GM23248 (cell line): ENCODE measurements at places on chromosomes 4 and X. TPM values are rescaled to one million over a fixed set of nuclear protein-coding genes. Genes with fewer than 3 reads are reported as not detected.

The MAP7D3 gene
- 11.4 and 14.4 TPM in 2 replicates for total RNA-seq

The HMGN5 gene
- total RNA-seq: 1.3 TPM in 1 of 2 replicates, not detected in the other

- H3K4me3 ChIP-seq: no peak overlapping the region
- H3K36me3 ChIP-seq: no peaks in the 10 kb centered on the region
- no peaks in the 10 kb centered on the region for H3K4me1 ChIP-seq
- no peaks in the 10 kb centered on the region for H3K27me3 ChIP-seq
Observed at GRCh38 chrX:21802054-21802670, 37.3 kb upstream of the MBTPS2 start.

DNA sequence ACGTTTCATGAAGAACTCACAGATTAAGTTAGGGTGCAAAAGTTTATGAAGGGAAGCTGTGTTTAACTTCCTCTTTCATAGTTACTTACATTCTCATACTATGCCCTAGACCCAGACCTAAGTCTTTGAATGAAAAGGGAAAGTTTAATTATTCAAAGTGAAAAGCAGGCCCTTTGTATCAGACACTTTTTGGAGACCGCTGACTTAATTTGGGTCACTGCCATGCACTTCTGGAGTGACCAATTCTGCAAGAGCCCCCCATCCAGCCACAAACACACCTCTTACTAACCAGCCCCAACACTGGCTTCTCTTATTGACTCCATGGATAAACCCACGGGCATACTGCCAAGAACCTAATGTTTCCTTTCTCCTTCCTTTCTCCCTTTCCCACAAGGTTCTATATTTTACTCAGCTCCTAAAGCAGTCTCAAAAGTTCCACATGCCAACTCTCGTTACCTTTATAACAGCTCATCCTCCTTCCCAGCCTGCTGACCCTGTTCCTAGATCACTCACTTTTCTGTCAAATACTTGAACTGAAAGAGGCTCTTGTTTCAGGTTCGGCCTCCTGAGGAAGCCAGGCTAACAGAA is 34.5 kb downstream of the ABCE1 start:
- no peak overlapping the region for H3K27ac ChIP-seq
- DNase-seq: peak; percentile 12
- peaks cover 12% of the 10 kb centered on the region for H3K36me3 ChIP-seq
- no peak overlapping the region for H3K4me3 ChIP-seq
- no peaks in the 10 kb centered on the region for H3K27me3 ChIP-seq
- peaks cover 30% of the 10 kb centered on the region for H3K4me1 ChIP-seq

DNA sequence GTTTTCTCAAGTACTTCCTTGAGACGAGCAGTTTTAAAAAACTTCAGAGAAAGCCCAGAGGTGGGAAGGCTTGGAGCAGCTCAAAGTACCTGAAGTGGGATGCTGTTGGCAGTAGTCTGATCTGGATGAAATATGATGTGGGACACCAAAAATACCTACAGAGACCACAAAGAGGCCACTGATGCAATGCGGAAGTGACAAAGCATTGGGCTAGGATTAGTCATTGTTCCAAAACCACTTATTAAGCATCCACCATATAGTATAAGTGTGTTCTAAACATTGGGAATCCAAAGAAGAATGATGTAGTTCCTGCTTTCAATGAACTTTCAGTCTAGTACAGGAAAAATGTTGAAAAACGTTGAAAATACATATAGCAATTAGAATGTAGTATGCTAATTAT is 386.1 kb upstream of the CNKSR2 start:
- peak; percentile 40 for DNase-seq
- no peaks in the 10 kb centered on the region for H3K27me3 ChIP-seq
- no peak overlapping the region for H3K4me3 ChIP-seq

DNA sequence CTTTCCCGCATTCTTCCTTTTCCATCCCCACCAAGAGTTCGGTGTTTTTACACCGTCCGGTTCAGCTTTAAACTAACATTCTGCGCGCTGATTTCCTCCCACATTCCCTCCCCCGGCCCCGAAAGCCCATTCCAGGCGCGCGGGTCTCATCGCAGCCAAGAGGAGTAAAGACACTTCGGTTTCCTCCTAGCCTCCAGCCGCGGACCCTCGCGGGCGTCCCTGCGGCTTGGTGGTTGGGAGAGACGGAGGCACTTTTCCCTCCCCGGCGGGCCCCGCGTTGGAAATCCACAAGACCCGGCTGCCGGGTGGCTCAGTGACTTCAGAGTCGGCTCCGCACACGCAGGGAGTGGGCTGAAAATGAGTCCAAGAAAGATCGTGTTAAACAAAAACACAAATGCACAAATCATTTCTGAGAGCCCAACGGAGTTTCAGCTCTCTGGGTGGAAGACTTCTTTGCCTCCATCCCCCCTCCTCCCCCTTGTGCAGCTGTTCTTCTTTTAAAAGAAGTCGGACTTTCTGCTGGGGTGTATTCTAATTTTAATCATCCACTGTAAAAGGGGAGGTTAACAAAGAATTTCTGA is 2.0 kb upstream of the ARX start:
- no peak overlapping the region for H3K27ac ChIP-seq
- H3K27me3 ChIP-seq: peaks cover 50% of the 10 kb centered on the region
- H3K4me3 ChIP-seq: no peak overlapping the region
- no peaks in the 10 kb centered on the region for H3K36me3 ChIP-seq
- DNase-seq: no peak
- no peaks in the 10 kb centered on the region for H3K4me1 ChIP-seq

DNA sequence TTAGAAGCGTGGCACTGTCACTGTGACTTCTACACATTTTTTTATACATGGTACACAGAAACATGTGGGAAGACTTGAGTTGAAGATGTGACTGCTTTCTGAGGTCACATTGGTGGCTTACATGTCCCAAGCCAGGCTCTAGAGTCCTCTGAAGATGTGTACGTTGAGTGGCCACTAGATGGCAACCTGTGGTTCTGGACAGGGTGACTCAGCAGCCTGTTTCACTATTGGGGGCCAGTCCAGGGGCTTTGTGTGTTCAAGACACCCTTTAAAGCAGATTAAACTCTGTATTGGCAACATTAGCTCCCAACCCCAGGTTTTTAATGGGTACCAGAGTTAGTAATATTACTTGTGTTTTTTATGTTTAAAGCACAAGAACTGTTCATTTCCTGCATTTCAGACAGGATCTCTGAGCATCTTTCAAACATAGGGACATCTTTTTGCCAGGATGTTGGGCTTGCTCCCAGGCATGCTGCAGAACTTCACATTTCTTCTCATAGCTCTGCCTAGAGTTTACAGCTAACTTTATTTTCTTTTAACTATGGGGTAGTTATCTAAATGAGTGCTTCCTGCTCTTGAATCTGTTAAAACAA is 53.0 kb downstream of the DCUN1D4 start:
- peaks cover 41% of the 10 kb centered on the region for H3K36me3 ChIP-seq
- H3K4me3 ChIP-seq: no peak overlapping the region
- H3K27me3 ChIP-seq: no peaks in the 10 kb centered on the region
- H3K27ac ChIP-seq: no peak overlapping the region
- H3K4me1 ChIP-seq: peaks cover 12% of the 10 kb centered on the region

GRCh38 chrX:64151911-64152310 is 53.6 kb downstream of the AMER1 start:
- DNase-seq: no peak
- H3K36me3 ChIP-seq: no peaks in the 10 kb centered on the region
- no peaks in the 10 kb centered on the region for H3K4me1 ChIP-seq
- no peaks in the 10 kb centered on the region for H3K27me3 ChIP-seq

GRCh38 chr4:73103799-73104503 is 34.4 kb upstream of the COX18 start:
- H3K4me3 ChIP-seq: no peak overlapping the region
- no peak for DNase-seq
- H3K27ac ChIP-seq: no peak overlapping the region
- H3K4me1 ChIP-seq: no peaks in the 10 kb centered on the region
- H3K27me3 ChIP-seq: no peaks in the 10 kb centered on the region

DNA sequence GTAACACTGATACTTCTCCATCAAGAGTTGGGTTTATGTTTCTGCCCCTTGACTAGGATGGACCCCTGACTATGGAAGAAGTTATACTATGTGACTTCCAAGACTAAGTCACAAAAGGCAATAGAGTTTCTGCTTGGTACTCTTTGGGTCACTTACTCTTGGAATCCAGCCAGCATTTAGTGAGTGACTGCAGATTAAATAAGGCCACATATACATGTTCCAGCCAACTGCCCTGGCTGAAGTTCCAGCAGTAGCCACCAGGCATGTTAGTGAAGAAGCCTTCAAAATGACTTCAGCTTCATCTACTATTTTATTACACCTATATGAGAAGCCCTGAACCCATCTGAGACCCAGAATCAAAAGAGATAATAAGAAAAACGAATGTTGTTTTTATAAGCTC is 524.0 kb downstream of the DMD start:
- no peaks in the 10 kb centered on the region for H3K4me1 ChIP-seq
- DNase-seq: no peak
- no peak overlapping the region for H3K27ac ChIP-seq
- no peaks in the 10 kb centered on the region for H3K27me3 ChIP-seq
- H3K36me3 ChIP-seq: no peaks in the 10 kb centered on the region
- no peak overlapping the region for H3K4me3 ChIP-seq

DNA sequence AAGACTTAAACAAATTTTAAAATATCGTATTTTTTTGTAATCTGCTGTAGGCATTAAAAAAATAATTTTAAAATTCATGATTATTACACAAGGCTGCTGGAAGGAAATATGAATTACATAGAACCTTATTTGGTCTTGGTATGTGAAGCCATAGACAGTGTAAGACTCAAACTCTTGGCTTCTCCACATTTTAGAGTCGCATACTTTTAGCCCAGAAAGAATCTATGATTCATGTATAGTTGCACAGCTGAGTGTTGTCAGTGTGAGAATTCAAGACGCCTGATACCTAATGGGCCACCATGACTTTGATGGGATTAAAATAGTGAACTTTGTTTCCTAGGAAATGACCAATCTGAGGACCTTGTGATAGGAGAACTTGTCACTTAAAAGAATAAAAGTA is 1.4 kb downstream of the INTU start:
- peak overlapping the region; percentile 78; the same call in 1 of the 2 replicates for H3K27ac ChIP-seq
- no peaks in the 10 kb centered on the region for H3K36me3 ChIP-seq
- DNase-seq: peak; percentile 79
- H3K4me3 ChIP-seq: peak overlapping the region; percentile 96
- no peaks in the 10 kb centered on the region for H3K27me3 ChIP-seq

- DNase-seq: no peak
- H3K36me3 ChIP-seq: no peaks in the 10 kb centered on the region
- H3K27ac ChIP-seq: no peak overlapping the region
- no peaks in the 10 kb centered on the region for H3K4me1 ChIP-seq
- H3K27me3 ChIP-seq: peaks cover 9% of the 10 kb centered on the region
Observed at GRCh38 chr4:69828828-69829227, 31.1 kb downstream of the SULT1E1 start.

The MBNL3 gene
- total RNA-seq: 2.4 and 8.7 TPM in 2 replicates

The DRP2 gene
- total RNA-seq: 0.22 TPM in 1 of 2 replicates, not detected in the other

DNA sequence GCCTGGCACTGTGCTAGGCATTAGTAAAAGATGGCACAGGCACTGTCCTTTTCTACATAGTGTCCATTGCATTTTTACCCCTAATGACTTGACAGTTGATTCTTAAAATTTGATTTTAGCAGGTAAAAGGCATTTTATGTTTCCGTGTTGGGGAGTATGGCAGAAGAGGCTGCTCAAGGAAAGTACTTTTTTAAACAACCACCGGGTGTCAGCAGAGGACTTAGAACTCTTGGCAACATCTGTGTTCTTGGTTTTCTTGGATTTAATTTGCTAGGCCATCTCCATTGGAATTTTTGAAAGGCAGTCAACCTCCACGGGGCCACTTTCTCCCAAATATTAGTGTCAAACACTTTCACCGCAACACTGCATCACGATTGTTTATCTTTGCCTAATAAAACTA is 102.9 kb downstream of the TSPAN7 start:
- no peak overlapping the region for H3K4me3 ChIP-seq
- no peak overlapping the region for H3K27ac ChIP-seq
- DNase-seq: peak; percentile 55
- H3K4me1 ChIP-seq: no peaks in the 10 kb centered on the region
- H3K27me3 ChIP-seq: no peaks in the 10 kb centered on the region
- no peaks in the 10 kb centered on the region for H3K36me3 ChIP-seq

DNA sequence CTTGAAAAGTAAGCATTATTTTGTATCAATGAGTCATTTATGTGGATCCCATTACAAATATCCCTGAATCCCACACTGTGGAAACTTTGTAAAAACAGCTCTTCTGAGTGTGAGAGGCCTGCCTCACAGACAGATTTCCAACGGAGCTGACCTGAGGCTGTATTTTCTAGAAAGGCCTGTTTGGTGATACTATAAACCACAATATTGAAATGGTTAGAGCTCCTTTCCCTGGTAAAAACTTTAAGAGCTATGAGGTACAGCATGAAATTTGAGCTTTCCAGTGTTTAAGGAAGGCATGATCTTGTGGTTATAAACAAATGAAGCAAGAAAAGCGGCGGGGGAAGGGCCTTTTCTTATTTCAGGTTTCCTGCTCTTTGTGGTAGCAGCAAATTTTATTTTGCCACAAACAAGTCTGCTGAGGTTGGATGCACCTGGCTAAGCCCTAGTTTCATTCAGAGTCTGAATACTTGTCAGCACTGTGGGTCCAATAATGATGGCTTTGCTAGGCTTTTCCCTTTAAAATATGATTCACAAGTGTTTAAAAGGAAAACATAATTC is 86.8 kb upstream of the ETNPPL start:
- H3K27ac ChIP-seq: peak overlapping the region; percentile 63
- H3K27me3 ChIP-seq: no peaks in the 10 kb centered on the region
- H3K36me3 ChIP-seq: no peaks in the 10 kb centered on the region
- H3K4me3 ChIP-seq: no peak overlapping the region
- DNase-seq: peak; percentile 79
